ENCODE measurements at places on chromosomes 2 and 18. TPM values are rescaled to one million over a fixed set of nuclear protein-coding genes. Genes with fewer than 3 reads are reported as not detected.

The BCL11A gene
- 37.5 TPM for total RNA-seq

GRCh38 chr2:170084820-170085491 is 93.0 kb upstream of the MYO3B start:
- no peak for DNase-seq

- DNase-seq, result no peak
These were observed 164.2 kb downstream of the VWC2L start for GRCh38 chr2:214575030-214575429.

DNA sequence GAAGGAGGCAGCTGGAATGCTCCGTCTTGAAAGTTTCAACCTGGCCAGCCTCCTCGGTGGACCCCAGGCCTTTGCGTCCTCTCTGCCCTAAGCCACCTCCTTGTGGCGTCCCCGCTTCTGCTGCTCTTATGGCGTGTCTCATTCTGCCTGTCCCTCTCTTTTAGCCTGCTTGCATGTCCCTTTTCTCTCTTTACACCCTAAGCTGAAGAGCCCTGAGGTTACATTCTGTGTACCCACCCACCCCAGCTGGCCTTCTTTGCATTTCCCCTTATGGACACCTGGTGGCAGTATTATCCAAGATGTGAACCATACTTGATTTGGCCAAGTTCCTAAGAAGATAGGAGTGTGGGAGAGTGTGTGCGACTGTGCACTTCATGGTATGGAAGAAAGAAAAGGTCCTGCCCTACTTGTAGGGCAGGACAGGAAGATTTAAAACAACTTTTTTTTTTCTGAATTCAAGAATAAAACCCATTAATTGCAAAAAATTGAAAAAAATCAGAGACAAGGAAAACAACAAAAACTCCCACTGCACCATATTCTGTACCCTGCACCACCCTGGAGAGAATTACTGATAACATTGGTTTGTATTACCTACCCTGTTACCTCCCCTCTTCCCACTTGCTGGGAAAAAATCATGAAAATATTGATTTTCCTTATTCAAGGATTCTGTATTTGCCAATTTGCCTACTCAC is 77.4 kb downstream of the DYSF start:
- no peak for DNase-seq

The FKBP1B gene
- 3.1 TPM for total RNA-seq
